ENCODE measurements at places on chromosomes 2 and 18.

DNA sequence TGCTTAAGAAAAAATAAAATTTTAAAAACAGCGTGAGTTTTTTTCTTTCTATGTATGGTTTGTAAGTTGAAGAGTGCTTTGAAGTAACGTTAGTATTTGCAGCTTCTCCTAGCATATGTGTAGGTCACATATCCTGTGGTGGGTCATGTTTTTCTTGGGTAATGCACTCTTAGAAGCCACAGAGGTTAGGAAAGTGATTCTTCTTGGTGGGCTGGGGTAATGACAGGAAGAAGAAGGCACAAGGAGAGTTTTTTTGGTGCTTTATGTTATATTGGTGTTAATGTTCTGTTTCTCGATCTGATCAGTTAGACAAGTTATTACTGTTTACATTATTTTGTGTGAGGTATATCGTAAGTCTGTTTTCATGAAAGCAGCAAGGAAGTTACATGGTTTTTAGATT is 109.0 kb downstream of the ICA1L start:
- DNase-seq, result no peak

DNA sequence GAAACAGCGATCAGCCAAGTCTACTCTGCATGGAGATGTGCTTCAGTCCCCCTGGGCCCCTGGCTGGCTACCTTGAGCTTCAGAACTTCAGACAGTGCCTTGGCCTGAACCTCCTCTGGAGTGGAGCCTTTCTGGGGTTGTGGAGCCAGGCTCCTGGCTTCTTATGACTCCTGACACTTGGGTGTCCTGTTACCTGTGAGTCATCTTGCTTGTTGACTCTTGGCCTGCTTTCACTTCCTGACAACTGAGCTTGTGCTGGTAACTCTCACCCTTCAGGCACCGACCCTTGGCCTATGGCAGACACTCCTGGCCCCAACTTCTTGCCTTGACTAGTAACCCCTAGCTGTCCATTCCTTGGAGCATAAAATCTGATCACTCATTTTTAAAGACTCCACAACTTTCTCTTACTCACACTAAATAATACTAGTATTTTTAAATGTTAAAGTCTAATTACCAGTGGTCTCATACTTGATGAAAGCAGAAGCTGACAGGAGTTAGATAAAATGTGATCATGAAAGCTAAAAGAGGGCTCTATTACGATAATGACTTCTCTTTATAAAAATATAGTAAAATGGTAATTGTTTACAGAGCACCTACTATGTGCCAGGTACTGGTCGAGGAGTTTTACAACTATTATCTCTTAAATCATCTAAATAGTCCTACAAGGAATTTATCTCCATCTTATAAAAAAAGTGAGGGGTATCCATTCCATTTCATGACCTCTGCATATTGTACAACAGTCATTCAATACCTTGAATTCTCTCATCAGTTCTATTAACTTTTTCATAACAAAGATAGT is 46.3 kb upstream of the VIT start:
- DNase-seq, result no peak

- DNase-seq, result peak; percentile 33
These were observed at the start of gene DAW1 for GRCh38 chr2:227871375-227871791. Gene DAW1, plus strand, starts transcription at chr2:227871631. Its CDS starts 59 bp downstream, at chr2:227871690.

- DNase-seq, result no peak
These were observed 235.5 kb downstream of the THSD7B start for GRCh38 chr2:137000811-137001210.

- no peak for DNase-seq
These were observed 255.4 kb upstream of the CDH2 start for GRCh38 chr18:28432339-28432738.

DNA sequence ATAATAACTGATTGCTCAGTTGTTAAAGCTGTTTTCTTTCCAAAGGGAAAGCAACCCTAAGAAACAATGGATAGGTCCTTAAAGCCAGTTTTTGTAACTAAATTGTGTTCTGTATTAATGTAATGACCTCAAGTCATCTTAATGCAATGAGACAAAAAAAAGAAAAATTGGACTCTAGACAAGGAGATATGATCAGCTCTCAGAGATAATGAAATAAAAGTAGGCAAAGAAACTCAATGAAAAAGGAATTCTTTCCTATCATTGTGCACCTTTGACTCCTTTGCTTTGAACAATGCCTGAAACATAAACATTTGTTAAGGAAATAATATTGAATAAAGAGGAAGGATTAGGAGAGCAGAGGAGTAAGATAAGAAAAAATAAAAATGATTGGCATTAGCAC is 86.1 kb downstream of the RIT2 start:
- DNase-seq, result no peak

GRCh38 chr2:241310917-241311566 is 4.4 kb downstream of the HDLBP start:
- DNase-seq, result no peak

DNA sequence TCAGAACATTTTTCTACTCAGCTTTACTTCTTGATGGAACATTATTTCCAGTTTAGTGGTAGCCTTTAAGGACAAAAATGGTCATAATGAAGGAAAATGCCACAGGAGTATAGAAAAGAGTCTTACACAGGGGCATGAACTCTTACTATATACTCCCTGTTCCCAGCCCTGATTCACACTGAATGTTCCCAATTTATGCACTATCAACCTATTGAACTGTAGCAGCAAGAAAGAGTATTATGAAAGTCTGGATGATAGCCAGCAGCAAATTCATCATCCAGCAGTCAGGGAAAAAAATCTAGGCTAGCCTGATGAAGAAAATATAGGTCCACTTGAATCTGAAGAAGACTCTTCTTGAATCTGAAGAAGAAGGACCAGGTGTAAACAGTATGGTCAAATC is 1170.3 kb upstream of the CHAC2 start:
- DNase-seq, result no peak

DNA sequence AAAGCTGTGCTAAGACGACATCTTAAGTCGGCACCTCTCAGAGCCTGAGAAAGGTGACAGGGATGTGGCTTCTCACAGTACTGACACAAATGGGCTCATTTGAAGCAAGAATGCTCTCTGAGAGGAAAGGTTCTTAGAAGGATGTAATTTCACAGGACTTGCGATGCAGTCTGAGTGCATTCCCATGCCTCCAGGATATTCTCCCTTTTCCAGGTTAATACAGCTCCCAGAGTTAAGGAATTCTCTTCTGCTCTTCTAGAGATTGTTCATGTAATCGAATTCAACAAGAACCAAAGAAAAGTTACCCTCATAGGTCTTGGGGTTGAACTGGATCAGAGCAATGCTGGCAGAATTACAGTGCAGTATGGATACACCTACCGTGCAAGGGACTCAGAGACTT is 131.0 kb downstream of the GALR1 start:
- no peak for DNase-seq

DNA sequence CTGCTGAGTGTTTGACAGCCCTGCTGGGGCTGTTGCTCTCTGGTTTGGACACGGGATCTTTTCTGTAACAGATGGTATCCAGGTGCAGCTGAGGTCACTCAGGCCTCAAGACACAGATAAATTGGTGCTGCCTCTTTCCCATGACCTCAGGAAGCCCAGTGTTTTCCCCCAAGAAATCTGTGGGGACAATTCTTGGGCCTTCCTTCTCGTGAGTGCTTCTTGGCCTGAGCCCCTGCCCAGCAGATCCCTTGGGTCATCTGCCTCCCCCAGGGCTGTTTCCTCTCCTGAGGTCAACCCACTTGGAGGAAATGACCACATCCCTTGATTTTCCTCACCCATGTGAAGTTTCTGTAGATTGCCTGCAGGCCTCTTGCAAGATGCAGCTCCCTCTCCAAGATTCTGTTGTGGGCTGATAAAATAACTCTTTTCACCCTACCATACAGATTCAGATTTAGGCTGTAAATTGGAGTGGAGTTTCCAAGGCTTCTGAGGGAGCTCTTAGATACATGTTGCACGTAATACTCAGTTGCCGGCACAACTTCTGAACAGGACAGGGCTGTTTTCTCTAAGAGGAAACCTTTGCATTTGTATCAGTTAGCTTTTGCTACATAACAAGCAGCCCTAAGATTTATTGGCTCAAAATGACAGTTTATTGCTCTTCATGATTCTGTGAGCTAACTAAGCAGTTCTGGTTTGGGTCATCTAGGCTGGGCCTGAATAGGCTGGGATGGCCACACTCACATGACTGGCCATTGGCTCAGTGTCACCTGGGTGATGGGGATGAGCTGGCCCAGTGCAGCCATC is 13.1 kb downstream of the ZAP70 start:
- DNase-seq, result no peak

DNA sequence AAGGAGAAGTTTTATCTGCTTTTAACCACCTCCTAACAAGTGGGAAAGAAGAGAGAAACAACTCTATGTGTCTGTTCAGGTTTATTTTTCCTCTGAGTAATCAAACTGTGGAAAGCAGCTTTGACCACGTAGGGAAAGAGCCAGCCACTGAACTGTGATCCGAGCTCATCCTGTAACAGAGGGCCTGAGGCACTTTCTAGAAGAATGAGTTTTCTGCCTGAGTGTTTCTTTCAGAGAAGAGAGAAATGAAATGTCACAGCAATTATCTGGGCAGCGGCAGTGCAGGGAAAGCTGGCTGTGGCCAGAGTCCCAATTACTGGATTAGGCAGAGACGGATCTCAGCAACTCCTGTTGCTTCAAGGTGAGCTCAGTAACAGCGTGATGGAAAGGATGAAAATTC is 151.9 kb downstream of the CD226 start:
- DNase-seq, result no peak

DNA sequence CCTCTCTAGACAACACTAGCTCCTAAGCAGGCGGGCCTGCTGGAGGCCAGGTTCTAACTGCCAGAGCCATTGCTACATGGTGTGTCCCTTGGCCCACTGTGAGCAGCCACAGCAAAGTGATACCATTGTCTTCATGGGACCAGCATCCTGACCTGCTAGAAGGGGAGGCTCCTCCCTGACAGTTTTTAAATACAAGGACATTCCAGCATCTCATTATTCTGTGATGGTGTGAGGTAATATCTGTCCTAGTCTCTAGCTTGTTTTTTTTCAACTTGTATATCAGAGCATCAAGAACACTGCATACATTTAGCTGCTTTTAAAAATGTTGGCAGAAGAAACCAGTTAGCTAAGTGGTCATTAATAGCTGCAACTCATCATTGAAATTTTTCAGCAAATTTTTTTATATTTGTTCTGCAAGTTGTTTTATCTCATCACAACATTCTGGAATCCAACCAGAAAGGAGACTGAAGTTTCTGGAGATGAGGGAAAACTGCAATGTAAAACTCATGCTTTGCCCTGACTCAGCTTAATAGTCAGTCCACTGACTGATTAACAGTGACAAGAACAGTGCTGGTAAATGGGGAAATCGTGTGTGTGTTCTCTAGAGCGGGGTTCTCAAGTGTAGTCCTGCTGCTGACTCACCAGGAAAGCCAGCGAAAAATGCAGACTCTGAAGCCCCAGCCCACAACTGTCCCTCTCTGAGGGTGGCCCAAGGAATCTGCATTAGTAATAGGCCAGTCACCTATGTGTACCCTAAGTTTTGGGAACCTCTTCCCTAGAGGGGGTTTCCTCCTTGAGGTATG is 17.8 kb downstream of the MAPRE3 start:
- DNase-seq, result no peak

- DNase-seq, result no peak
These were observed 273.3 kb downstream of the HDAC4 start for GRCh38 chr2:239127513-239127912.

DNA sequence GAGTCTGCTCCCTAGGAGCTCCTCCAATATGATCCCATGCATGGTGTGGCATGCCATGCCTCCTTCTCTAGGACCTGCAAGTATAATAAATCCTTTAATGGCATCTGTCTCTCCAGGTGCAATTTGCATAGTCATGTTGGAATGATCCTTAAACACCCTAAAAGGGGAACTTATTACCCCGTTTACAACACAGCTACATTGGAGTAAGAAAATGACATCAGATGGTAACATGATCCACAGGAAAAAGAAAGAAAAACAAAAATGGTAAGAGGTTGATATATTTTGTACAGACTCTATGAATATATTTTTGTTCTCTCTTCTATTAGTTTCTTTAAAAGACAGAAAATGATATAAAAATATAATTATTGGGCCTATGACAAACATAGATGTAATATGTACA is 79.0 kb downstream of the CRACDL start:
- DNase-seq, result no peak

DNA sequence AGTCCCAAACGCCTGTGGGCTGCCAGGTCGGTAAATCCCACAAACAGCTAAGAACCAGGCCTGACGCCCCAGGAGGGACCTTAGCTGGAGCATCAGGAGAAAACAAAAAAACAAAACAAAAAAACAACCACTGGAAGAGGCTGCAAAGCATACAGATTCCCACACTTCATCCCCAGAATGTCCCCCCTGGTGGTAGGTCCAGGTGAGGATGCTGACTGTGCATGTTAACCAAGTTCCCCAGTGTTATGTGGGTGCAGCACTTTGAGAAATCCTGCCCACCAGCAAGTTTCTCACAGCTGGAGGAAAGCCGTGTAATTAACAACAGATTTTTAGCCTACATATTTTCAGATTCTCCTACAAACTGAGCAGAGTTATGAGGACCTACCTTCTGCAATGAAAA is 15.1 kb downstream of the ST3GAL5 start:
- DNase-seq, result no peak

DNA sequence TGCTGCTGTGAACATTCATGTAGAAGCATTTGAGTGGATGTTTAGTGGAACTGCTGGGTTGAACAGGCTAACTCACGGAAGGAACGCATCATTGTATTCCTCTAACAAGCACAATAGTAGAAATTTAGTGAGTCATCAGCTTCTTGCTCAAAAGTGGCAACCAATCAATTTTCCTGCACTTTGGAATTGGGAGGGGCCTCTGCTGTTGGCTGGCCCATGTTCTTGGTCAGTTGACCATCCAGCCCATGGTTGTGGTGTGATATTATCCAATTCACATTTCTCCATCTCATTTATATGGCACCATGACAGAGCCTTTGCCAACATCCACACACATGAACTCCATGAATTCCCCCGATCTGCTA is 95.0 kb downstream of the TNFRSF11A start:
- peak; percentile 39 for DNase-seq

DNA sequence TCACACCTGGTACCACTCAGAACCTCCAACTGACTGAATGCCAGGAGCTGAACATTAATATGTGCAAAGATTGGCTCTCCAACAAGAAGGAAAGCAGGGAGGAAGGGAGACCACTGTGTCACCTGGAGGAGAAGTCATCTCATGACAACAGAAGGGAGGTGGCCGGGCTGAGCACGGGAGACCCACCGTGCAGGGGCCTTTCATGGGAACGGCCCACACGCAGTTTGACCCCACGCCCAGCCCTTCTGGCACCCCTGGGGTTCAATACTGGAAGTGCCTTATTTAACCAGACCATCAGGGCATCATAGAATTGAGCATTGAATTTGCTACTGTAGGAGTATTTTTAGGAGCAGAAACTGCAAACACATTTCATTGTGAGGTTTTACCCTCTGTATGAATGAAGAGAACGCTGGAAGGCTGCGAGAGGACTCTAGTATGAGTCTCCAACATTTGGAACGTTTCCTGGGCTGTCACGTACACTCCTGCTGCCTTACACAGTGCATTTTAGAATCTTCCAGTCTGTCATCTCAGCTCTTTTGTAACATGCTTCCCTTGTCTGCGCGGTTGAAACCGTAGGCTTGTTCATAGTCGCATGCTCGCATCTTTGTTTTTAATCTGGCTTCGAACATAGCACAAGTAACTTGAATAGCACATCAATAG is 132.1 kb downstream of the NFATC1 start:
- DNase-seq, result no peak
